ENCODE measurements at places on chromosomes 2 and 18.

DNA sequence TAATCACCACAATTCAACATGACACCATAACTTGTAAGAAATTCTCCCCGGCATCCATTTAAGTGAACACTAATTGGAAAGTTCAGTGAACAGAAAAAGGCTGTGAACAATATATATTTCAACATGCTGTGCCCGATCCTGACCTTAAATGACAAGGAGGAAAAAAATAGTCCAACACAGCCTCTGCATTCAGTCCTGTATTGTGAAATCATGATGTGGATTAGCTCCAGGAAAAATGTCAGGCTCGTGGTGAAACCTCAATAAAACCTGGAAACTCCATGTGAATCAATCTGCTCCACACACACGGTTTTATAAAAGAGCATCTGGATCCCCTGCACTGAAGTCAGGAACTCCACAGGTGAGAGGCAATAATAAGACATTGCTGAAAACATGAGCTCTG is 145.4 kb upstream of the SPOPL start:
- DNase-seq = no peak

DNA sequence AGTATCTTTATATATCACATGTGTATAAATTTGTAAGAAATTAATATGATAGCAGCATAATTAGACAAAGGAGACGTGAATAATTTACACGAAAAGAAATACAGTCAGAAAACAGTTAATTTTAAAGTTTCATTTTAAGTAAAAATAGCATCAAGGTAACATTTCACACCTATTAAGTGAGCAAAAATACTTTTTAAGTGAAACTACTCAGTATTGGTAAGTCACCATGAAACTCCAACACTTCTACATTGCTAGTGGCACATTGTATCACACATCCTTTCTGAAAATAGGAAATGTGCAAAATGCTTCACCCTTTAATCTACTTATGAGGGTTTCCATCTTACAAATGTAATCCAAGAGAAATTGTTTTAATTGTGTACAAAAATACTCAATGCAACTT is 287.9 kb upstream of the EPAS1 start:
- DNase-seq = no peak

GRCh38 chr18:55795101-55795669 is 207.2 kb upstream of the TCF4 start:
- DNase-seq = no peak

- peak; percentile 61 for DNase-seq
Observed at GRCh38 chr2:173353556-173353955, 1.1 kb upstream of the CDCA7 start.

DNA sequence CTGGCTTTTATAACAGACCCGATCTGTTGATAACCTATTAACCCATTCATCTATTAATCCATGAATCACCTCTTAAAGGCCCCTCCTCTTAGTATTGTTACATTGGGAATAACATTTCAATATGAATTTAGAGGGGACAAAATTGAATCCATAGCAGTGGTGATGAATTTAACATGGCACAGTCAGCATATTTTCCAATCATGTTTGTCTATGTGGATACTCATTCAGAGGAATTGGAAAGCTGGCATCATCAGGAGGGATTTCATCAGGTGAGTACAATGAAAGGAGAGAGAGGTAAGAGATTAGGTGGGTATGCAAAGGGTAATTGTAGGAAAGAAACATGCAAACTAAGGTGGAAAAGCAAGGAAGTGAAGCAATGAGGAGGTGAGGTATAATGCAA is 275.1 kb upstream of the STON1 start:
- no peak for DNase-seq

DNA sequence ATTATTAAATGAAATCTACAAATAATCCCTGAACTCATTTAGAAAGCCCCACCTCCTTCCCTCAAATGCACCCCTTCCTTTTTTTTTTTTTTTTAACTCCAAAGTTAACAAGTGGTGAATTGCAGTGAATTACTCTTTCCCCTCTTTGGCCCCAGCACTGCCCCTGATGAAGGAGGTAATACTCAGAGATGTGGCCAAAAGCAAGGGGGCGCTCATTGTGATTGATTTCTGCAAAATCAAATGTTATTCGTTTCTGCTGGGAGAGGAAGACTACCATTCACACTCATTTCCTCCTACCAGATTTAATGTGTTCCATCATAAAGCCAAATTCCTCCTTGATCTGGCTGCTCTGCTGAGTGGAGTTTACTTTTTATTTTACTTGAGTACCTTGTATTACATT is 259.4 kb downstream of the GPD2 start:
- peak; percentile 35 for DNase-seq

GRCh38 chr2:54866179-54866578 is 142.7 kb downstream of the EML6 start:
- no peak for DNase-seq

GRCh38 chr2:230564805-230565779 is 147.6 kb upstream of the CAB39 start:
- no peak for DNase-seq

DNA sequence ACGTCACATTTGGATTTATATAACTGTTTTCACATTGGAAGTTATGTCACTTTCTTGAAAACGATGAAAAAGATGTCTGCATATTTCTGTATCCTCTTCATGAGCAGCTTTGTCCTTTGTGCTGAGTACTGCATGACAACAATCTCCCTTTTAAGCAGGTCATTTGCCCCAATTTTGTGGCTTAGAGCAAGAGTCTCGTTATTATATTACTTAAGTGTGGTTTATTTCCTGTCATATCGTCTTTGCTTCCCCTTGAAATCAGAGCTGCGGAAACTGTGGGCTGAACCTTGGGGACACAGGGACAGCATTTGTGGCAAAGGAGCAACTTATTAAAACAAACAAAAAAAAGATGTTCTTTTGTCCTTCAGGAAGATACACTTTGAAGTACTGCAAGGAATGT is 254.0 kb upstream of the DSEL start:
- DNase-seq = no peak

- DNase-seq = no peak
Observed at GRCh38 chr2:236536727-236537398, 32.8 kb upstream of the ACKR3 start.

DNA sequence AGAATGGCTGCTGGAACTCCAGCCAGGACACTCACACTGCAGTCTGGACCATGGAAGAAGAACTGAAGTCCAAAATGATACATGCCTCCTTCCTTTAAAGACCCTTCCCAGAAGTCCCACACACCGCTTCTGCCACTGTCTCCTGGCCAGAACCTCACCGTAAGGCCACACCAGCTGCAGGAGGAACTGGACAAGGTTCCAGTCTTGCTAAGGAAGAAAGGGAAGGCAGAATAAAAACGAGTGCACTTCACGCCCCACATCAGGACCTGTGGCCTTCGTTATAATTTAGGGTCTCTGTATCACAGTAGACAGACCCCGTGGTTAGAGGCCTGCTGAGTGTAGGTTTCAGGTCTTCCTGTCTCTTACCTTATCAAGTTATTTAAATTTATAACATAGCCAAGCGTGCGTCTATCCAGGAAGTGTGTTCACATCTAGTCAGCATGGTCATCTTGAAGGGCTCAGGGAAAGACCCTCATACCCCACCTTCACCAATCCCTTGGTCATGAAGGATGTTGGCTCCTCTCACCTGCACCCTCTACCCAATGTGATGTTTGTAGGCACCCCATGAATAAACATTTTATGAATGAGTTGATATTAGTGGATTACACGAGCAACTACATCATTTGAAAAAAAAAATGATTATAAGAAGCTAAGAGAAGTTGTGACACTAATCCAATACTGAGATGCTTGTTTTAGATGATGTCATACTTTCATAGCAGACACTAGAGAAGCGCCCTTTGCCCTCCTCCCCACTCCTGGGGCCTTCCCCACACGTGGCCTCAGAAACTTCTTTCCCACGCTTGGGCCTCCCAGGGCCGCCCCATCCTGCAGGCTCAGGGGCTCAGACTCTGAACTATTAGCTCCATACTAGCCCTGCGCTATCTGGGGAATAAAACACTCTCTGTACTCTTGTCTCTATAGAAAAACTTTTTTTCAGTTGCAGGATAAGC is 157.6 kb downstream of the FAM210A start:
- no peak for DNase-seq

GRCh38 chr18:8448130-8448529 is 161.1 kb upstream of the RAB12 start:
- no peak for DNase-seq

- no peak for DNase-seq
Observed at GRCh38 chr2:241542278-241542605, 16.3 kb upstream of the BOK start.

- DNase-seq = no peak
Observed at GRCh38 chr18:45539491-45539891, 75.8 kb upstream of the SLC14A2 start.

- no peak for DNase-seq
Observed at GRCh38 chr2:218471036-218471435, 52.1 kb downstream of the VIL1 start.

DNA sequence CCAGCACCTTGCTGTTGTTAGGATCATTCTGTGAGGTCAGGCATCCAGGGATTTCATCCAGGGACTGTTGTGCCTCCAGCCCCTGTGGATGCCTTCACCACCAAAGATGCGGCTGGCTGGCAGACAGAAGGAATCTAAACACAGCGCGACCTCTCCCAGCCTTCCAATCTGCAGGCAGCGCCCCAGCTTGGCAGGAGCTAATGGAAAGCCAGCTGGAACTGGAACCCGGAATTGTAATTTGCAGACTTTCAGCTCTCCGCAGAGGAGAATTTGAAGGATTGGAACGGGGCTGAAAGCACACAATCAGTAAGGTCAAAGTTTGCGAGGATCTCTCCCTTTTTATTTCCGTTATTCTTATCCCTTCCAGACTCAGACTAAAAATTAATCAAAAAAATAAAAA is 127.8 kb downstream of the TRIB2 start:
- DNase-seq = no peak

GRCh38 chr2:3203497-3204019 is 174.1 kb downstream of the EIPR1 start:
- DNase-seq = no peak

GRCh38 chr2:128603411-128603924 is 284.8 kb upstream of the HS6ST1 start:
- no peak for DNase-seq
